ENCODE measurements at places on chromosomes 3 and 15.

DNA sequence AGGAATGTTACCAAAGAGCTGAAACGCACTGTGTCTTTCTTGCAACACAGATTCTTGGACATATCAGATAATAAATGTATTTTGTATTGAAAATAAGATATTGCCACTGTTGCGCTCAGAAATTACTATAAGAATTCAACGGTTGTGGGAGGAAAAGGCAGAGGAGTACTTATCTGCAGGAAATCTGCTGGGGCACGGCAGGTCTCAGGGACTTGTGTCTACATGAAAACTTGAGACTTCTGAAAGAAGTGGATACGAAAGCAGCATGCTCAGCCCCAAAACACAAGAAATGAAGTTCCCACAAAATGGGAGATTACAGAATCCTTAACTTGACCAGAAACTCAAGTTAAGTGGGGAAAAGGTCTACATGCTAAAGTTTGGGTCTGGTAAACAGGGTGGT is 86.5 kb downstream of the IGSF11 start:
- DNase-seq: no peak

GRCh38 chr3:16122155-16122554 is 52.3 kb upstream of the GALNT15 start:
- no peak for DNase-seq

DNA sequence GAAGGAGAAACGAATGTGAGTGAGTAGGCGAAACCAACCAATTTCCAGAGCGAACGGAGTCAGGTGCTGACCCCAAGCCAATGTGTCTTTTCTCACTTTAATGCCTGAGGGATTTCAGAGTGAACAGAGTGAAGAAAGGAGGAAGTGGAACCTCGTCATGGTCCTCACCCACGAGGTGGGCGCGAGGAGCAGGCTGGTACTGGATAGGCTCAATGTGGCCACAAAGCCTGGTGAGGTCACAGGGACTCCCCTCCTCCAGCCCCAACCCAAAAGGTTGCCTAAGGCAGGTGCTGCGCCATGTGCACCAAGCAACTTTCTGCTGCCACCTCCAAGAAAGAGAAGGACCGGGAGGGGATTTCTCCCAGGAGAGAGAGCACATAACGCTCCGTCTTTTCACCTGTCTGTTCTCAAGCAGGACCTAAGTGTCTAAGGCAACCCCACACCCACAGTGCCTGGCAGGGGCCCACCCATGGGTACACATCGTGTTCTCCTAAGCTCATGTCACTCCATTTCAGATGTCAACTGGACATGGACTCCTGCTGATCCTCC is 3.8 kb downstream of the NRROS start:
- DNase-seq: peak; percentile 51

DNA sequence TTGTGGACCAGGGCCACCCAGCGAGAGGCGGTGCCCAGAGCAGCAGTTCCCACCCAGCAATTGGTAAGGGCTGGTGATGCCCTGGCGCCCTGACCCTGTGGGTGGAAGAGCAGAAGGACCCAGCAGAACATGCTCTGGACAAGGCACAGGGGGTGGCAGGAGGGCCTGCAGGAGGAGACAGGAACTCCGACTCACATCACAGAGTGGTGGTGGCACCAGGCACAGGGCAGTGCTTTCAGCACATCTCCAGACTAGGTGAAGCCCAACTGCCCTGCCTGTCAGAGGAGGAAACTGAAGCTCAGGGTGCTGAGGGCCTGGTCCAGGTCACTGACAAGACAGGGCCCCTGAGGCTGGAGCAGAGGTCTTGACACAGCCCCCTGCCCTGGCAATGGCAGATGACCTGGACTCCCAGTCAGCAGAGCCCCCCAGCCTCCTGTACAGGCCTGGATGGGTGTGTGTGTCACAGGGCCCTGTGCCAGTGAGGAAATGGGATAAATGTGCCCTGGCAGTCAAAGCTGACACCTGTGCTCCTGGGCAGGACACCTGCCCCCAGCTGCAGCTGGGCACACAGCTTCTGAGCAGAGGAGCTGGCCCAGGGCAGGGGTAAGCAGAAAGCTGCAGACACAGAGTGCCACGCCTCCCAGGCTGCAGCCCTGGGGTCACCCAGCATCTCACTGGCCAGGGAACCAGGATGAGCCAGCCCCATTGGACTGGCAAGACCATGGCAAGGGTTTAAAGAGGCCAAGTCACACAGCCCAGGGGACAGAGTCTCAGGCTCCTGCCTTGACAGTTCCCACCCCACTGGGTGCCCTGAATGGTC is 11.4 kb downstream of the KLF15 start:
- DNase-seq: no peak

DNA sequence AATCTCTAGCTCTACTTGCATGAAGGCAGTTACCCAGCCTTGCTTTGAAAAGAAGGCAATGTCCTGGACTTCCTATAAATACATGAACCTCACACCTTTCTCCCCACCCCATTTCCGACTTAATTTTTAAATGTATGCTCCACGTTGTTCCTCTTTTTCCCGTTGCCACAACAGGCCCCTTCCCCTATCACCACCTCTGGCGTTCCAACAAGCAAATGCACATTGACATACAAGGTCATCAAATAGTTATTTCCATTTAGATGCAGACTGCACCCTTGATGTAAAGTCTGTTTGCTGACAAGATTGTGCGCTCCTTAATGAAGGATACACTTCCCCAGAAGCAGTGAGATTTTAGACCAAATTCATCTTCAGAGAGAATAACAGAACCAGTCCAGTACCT is 260.7 kb upstream of the UMPS start:
- DNase-seq: no peak

- DNase-seq: no peak
Measured at GRCh38 chr15:60661080-60661645, 182.2 kb upstream of the ICE2 start.

DNA sequence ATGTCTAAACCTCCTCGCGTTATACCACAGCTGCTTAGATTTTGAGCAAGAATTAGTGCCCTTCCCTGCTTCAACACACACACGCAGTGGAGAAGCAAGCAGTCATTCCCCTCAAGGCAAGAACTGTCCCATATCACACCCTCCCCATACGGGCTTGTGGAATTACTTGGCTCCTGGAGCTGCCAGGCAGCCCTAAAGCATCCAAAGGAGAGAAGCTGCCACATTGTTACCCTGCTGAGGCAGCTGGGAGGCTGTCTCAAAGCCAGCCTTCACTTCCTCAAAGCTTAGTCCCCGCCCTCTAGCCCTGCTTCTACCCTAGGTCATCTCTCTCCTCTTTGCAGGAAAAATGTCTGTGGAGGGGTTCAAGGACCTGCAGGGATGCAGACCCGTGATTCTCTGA is 153.4 kb downstream of the RORA start:
- no peak for DNase-seq

DNA sequence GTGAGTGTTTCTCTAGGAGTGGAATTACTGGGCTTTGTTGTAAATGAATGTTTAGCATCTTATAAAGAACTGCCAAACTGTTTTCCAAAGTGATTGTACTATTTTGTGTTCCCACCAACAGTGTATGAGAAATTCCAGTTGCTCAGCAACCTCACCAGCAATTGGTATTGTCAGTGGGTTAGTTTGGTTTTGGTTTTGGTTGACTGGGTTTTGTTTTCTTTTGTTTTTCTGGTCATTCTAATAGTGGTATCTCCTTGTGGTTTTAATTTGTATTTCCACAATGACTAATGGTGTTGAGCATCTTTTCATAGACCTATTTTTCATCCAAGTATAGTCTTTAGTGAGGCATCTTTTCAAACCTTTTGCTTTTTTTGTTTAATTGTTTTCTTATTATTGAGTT is 27.1 kb downstream of the FILIP1L start:
- peak; percentile 82 for DNase-seq

DNA sequence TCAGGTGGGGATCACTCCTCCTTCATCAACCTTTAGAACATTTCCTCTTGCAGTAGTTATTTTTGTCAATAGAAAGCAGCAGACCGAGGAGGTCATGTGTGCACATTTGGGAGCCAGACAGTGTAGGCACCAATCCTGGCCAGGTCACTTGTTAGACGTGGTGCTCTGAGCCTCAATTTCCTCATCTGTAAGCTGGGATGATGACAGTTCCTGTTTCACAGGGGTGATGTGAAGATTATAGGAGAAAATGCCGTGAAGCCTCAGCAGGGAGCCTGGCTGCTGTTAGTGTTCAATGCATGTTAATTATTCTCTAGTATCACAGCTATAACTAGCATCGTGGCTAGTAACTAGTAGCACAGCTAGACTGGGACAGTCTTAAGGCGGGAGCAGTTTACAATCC is 64.7 kb downstream of the ATP2B2 start:
- no peak for DNase-seq

- no peak for DNase-seq
Measured at GRCh38 chr3:33525232-33525631, 85.0 kb upstream of the UBP1 start.

GRCh38 chr3:184472723-184473428 is 88.7 kb upstream of the EPHB3 start:
- DNase-seq: no peak

- DNase-seq: no peak
Measured at GRCh38 chr3:183069086-183069485, 30.2 kb downstream of the MCCC1 start.

- DNase-seq: no peak
Measured at GRCh38 chr15:75208501-75209288, 7.0 kb downstream of the C15orf39 start.

DNA sequence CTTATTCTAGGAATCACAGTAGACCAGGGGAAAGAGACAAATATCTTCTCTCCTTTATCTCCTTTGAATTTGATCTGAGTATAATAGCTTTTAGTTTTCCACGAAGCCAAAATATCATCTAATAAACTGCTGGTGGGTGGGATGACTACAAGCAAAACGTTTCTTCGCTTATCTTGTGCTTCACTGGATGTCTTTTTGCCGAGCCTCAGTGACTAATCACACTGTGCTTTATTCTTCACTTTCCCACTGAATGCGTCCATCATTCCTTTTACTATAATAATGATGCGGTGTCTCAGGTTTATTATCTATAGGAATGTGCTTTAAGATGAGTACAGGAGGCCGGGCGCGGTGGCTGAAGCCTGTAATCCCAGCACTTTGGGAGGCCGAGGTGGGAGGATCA is 32.5 kb downstream of the CEP152 start:
- no peak for DNase-seq

- DNase-seq: no peak
Measured at GRCh38 chr15:71424765-71425164, 309.5 kb downstream of the THSD4 start.

GRCh38 chr15:38461066-38461833 is 7.3 kb downstream of the FAM98B start:
- peak; percentile 41 for DNase-seq

DNA sequence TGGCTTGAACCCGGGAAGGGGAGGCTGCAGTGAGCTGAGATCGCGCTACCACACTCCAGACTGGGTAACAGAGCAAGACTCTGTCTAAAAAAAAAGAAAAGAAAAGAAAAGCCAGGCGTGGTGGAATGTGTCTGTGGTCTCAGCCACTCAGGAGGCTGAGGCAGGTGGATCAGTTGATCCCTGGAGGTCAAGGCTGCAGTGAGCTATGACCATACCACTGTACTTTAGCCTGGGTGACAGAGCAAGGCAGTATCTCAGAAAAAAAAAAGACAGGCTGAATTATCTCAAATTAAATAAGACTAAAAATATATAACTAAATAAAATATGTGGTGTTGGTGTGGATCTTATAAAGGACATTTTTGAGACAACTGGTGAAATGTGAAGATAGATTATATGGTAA is 20.6 kb downstream of the SMARCC1 start:
- no peak for DNase-seq

DNA sequence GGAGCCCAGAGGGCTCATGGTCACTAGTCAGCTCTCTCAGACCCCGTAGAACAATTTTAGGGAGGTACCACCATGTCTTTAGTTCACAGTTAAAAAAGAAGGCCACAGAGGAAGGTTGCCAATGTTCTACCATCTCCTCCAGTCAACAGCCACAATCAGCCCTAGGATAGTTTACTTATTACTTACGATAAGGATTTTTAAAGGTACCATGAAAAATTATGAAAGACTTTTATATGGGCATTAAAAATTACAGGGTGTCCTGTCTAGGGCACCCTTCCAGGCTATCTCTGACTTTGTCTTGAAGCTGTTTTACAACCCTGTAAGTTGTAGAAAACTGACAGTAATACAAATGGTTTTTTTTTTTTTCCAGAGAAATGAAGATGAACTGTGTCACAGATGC is 57.9 kb downstream of the CAPN7 start:
- no peak for DNase-seq

All from activated CD4-positive, alpha-beta T cell treated with anti-CD3 and anti-CD28 coated beads, Interleukin-10, Interleukin-2, amounts not matched to agents 100 ng/mL and 50 ng/mL, durations not matched to agents 16 hours and 8 hours (primary cell).